ENCODE measurements at places on chromosomes 2 and 18.

DNA sequence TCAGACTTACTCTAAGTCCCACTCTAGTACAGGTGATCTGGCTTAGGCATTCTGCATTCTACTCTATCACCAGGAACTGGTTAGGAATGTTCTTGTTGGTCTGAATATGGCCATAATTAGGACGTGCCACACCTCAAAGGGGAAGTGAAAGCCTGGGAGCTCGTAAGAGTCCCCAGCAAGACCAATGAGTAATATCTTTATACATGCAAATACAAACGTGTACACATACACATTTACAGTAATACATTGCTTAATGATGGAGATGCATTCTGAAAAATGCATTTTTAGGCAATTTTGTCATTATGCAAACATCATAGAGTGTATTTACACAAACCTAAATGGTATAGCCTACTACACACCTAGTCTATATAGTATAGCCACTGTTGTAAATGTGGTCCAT lies 19.5 kb upstream of the ERCC3 start:
- DNase-seq, result no peak

- DNase-seq, result no peak
Measured at GRCh38 chr2:181165199-181165868, 184.9 kb downstream of the UBE2E3 start.

DNA sequence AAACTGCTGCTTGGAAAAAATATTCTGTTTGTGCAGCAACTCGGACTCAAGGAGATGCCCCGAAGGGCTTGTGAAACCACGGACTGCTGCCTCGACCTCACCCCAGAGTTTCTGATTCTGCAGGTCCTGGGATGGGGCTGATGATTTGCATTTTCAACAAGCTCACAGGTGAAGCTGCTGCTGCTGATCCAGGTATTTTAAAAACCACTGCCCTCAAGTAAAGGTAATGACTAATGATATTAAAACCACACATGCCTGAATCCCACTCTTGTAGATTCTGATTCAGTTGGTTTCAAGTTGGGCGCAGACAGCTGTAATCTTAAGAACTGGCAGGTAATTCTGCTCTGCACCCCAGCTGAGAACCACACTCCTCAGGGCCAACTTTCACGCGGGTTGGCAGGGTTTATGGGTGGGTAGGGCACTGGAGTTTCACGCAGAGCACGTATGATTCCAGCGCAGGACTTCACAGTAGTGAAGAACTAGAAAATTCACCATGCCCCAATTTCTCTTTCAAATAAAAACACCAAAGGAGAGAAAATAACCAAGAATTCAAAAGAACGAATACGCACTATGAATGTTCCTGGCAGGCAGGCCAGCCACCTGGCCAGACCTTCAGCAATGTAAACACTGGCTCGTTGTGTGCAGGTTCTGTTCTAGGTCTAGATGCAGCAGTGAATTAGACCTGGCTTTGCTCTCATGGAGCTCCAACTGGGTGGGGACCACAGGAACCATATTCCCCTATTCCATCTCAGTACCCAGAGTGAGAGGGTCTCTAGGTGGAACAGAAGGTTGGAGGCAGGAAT lies 74.6 kb upstream of the ZFP36L2 start:
- no peak for DNase-seq

DNA sequence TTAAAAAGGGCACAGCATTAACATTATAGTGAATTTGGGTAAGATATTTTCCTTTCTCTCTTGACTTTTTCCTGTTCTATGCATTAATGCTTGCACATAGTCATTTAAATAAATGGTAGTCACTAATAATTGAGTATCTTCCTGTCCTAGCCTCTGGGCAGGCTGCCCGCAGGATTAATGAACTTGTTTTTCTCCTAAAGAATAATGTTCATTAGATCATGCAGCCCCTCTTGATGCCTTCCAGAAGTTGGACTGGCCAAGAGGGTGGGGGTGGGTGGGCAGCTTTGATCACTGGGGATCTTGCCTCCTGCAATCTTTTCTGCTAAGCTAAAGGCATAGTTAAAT lies 514.5 kb upstream of the CDH2 start:
- no peak for DNase-seq

GRCh38 chr2:50241282-50241681 lies 790.6 kb downstream of the NRXN1 start:
- DNase-seq, result no peak

- DNase-seq, result no peak
Measured at GRCh38 chr2:164793529-164793928, 48.1 kb downstream of the COBLL1 start.

DNA sequence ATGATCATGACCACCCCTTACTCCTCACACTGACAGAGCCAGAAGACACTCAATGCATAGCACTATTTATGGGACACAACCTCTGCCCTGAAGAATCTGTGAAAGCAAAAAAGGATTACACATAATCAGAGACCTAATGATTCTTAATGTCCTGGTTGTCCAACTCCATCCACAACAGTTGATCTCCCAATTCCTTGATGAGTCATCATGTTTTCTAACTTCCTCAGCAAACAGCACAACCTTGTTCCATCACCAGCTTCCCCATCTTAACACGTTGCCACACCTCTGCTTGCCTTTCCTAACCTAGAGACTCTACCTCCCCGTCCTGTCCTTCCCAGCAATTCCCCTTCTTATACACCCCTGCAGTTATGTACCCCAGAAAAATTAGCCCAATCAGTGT lies 13.2 kb upstream of the MARCHF4 start:
- DNase-seq, result no peak

GRCh38 chr2:119255760-119256581 lies 32.3 kb downstream of the STEAP3 start:
- DNase-seq, result peak; percentile 92

DNA sequence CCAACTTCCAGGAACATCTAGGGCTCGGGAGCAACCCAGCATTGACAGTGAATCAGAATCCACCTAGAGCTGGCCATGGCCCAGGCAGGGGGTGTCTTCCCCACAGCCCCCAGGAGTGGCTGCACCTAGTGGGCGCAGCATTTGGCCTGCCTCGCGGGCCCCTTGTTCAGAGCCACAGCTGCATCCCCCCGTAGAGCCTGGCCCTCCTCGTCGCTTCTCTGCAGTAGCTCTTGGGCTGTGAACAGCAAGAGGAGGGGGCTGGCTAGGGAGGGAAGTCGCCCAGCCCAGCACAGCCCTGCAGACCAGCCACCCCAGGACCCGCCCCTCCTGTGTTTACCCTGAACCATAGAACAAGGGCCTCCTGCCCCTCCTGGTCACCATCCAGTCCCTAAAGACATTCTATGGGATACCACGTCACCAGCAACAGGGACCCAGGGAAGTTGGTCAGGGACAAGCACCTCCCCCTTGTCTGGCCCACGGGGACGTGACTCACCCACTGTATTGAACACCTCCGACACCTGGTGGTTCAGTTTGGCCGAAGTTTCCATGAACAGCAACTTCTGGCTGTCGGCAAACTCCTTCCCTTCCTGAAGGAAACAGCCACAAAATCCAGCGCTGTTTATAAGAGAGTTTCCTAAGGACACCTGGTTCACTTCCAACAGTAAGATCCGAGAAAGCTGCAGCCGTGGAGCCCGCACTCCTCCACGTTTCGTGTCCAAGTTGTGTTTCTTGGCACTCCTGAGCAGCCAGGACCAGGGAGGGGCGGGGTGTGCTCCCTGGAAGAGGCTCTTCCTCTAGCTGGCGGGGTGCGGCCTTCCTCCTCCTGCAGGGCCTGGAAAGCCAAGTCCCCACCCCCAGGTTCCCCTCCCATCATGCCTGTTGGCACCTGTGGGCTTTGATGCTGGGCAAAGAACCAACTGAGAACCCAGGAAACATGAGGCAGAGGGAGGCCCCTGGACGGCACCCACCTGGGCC lies 8.8 kb downstream of the PRLH start:
- DNase-seq, result no peak

DNA sequence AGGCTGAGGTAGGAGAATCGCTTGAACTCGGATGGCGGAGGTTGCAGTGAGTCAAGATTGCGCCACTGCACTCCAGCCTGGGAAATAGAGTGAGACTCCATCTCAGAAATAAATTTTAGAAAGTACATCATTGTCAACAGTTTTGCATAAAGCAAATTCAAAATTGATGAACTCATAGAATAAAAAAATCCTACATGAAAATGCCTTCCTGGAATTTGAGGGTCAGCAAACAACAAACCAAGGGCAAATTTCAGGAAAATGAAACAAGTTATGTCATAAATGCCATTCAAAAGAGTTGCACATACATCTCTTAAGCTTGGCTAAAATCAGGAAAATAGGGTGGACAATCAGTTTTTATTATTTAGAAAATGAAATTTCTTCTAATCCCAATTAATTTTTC lies 45.1 kb downstream of the COL5A2 start:
- DNase-seq, result no peak

DNA sequence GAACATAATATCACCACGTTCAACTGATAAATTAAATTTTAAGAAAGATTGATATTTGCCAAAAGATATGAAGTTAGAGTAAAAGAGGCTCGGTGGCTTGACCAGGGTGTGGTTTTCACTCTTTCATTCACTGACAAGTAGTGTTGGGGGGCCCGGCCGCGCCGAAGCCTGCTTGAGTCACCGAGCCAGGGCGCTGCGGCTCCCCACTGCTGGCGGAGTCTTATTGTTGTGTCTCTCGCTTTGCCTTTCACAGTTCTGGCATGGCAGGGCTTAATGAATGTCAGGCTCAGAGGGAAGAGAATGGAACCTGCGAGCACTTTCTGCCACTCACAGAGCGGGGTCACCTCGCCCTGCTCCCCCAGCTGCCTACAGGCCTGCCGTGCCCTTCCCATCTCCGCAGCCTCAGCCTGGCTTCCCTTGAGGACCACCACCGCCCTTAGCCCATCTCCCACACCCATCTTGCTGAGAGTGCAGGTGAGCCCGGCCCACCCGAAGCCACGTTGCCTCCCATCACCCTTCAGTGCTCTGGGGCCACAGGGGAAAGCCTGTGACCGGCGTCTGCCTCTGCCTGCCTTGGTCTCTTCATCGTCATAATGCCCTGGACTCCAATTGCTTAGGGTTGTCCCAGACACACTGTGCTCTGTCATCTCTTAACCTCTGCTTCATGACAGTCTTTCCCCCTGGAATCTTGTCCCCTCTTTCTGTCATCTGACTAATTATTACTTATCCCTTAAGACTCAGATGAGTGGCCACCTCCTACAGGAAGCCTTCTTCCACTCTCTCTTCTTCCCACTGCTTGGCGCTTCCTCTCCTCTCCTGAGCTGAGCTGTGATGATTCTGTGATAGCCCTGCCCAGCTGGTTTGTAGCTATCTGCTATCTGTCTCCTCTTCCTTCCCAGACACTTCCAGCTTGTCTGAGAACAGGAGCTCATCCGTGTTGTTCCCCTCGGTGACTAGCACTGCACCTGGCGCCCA lies 142.5 kb downstream of the FAM210A start:
- DNase-seq, result no peak

DNA sequence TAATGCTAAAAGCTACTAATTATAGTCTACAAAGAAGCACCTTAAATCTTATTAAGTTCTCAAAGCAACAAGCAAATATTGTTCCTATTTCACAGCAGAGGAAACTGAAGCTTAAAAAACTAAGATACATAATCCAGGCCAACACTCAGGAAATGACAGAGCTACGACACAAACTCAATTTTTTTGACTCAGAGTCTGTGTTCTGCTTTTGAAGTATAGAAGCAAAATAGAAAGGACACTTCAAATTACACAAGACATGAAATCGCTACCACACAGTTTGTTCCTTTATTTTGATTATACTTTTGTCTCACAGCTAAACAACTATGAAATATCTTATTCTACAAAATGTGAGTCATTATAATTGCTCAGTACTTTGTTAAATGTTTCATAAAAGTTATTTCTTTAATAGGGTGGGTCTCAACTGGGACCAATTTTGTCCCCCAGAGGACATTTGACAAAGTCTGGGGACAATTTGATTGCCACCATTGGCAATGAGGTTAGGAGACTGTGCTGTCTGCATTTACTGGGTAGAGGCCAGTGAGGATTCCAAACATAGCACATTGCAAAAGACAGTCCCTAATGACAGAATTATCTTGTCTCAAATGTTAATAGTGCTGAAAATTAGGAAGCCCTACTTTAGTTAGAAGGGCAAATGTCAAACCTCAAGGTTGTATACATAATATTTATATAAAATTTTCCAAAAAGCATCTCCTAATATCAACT lies 101.5 kb upstream of the GRB14 start:
- DNase-seq, result no peak

DNA sequence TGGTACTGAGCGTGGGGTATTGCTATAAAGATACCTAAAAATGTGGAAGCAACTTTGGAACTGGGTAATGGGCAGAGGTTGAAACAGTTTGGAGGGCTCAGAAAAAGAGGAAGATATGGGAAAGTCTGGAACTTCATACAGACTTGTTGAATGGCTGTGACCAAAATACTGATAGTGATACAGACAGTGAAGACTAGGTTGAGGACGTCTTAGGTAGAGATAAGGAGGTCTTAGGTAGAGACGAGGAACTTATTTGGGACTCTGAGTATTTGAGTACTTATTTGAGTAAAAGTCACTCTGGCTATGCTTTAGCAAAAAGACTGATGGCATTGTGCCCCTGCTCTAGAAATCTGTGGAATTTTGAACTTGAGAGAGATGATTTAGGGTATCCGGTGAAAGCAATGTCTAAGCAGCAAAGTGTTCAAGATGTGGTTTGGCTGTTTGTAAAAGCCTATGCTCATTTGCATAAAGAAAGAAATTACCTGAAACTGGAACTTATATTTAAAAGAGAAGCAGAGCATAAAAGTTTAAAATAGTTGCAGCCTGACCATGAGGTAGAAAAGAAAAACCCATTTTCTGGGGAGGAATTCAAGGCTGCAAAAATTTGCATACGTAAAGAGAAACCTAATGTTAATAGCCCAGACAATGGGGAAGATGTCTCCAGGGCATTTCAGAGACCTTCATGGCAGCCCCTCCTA lies 219.6 kb downstream of the PDE1A start:
- no peak for DNase-seq

- peak; percentile 66 for DNase-seq
Measured at GRCh38 chr2:46298522-46299353, 1.5 kb downstream of the EPAS1 start.

- DNase-seq, result no peak
Measured at GRCh38 chr2:181613241-181613640, 43.7 kb downstream of the CERKL start.

- DNase-seq, result peak; percentile 79
Measured at GRCh38 chr2:61620244-61621159, 82.3 kb upstream of the XPO1 start.

DNA sequence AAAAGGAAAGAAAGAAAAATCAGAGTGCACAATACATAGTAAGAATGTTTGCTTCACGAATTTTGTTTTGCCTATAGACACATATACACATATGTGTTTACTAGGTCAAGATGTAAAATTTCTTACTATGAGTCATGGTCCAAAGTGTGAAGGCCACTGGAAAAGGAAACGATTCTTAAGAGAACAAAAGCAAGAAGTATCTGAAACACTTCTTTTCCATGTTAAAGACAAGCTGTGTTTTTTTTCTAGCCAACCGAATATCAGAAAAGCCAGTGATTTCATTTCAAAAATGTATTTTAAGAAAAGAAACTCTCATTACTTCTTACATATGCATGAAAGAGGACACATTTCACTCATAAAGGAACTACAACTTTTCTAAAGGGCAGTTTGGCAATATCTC lies 24.9 kb downstream of the PECR start:
- no peak for DNase-seq

GRCh38 chr2:156399224-156399949 lies 36.8 kb upstream of the GPD2 start:
- peak; percentile 27 for DNase-seq

All from AG08395 (cell line).